ENCODE measurements at places on chromosomes 5 and 9.

DNA sequence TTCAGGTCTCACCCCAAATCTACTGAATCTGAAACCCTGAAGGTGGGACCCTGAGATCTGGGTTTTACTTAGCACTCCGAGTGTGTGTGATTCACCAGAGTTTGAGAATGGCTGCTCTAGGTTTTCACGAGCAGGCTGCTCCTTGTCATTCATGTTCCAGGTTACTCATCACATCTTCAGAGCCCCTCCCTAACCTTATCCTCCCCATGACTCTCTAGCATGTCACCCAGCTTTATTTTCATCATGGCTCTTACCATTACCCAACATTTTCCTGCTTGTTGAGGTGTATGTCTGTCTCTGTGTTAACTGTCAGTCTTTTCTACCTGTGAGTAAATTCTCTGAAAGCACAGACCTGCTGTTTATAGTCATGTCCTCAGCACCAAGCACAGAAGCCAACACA is 319.2 kb downstream of the NSG2 start:
- DNase-seq = no peak

- no peak for DNase-seq
Observed at GRCh38 chr5:18507114-18507513, 872.9 kb downstream of the TAF11L14 start.

DNA sequence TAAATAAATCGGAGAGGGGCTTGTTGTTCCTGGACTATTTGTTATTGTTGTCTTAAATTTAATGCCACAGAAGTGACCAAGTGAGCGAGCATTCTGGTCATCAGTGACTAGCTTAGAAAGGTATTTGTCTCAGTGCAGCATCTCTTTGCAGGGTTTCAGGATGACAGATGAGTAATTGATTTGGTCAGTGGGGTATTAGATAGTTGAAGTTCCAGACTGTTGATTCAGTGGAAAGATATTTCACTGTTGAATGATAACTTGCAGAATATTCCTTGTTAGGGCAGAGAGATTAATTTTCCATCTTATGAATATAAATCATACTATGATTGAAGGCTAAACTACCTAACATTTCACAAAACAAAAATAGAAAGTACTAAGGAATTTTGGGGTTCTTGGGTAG is 122.4 kb downstream of the TRIO start:
- no peak for DNase-seq

DNA sequence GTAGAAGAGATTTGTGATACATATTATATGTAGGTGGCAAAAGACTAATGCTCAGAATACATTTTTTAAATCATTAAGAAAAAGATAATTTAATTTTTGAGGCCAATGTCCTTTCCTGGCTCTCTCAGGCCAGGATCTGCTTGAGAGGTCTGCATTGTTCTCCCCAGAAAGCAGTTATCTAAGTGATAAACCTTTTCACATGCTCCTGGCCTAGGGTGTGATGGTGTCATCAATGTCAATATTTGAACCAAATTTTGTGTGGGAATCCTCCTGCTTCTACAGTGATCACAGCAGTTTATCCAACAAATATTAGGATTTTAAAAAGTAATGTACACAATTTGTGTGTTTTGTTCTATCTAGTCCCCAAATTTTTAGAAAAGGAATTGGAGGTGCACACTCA is 166.6 kb downstream of the DIRAS2 start:
- no peak for DNase-seq

DNA sequence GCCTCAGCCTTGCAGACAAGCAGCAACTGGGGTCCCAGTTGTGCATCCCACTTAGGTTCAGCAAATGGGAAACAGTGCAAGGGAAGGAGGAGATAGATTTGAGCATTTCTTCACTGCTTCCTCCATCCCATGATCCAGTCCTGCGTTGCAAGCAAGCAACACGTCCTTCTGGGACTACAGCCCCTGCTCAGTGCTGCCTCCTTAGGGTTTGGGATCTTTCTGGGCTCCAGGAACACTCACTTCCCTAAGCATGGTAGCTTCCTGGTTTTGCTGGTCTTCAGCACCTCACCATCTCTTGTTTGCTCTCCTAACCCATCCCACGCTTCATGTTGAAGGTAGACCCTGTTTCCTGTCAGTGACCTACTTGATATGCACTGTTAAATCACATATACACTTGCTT is 444.7 kb downstream of the MED10 start:
- DNase-seq = no peak

DNA sequence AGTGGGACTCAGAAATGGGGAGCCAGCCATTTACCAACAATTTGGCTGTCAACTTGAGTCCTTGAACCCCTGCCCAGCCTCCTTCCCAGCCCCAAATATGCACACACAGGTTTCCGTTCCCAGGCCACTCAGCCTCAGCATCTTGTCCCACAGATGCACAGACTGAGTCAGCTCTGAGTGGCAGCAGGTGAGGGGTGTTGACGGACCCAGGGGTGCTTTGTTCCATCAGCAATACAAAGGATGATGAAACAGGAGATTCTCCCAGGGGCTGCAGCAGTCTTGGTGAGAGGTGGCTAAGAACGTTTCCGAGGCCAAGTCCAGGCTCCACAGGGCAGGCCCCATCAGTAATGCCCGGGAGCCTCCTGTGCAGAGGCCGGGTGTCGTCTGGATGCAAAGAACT is 4.9 kb upstream of the OLFM1 start:
- DNase-seq = no peak

DNA sequence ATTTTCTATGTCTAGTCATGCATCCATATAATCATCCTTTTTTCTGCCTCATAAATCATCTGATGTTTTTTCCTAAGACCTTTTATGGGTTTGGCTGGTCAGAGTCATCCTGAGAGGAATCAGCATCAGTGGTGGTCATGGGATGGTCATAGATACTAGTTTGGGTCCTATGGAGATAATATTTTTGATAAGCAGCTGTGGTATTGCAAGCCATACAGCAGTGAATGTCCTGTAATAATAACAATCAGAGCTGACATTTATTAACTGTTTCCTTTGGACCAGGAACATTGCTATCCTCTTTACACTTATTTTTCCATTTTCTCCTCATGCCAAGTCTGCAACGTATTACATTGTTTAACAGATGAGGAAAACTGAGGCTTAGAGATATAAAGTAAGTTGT is 83.1 kb downstream of the TEX10 start:
- DNase-seq = no peak

GRCh38 chr5:174221946-174222345 is 176.4 kb downstream of the NSG2 start:
- no peak for DNase-seq

- no peak for DNase-seq
Observed at GRCh38 chr5:175745210-175745609, 87.3 kb downstream of the HRH2 start.

GRCh38 chr5:33720176-33720575 is 171.6 kb downstream of the ADAMTS12 start:
- DNase-seq = no peak

- no peak for DNase-seq
Observed at GRCh38 chr9:104748359-104749031, 1.0 kb downstream of the NIPSNAP3A start.

- no peak for DNase-seq
Observed at GRCh38 chr5:7541898-7542297, 146.0 kb downstream of the ADCY2 start.

DNA sequence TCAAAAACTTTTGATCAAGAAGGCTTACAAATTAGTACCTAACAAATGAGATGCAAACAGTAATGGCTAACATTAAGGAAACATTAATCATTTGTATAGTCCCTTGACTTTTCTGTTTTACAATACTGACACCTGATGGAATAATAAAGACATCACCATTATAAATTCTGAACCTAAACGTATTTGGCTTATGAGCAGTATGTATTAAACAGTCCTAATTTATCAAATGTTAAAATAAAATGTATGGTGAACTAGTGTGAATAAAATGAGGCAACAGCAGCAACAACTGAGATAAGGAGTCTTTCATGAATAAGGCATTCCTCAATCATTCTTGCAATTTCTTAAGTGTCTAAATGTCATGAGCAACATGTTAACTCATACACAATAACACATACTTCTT is 6.0 kb downstream of the PUM3 start:
- DNase-seq = no peak

GRCh38 chr5:139413153-139413552 is 9.3 kb upstream of the SPATA24 start:
- no peak for DNase-seq
